ENCODE measurements at places on chromosomes 11 and 22.

GRCh38 chr11:69637198-69637940 is 3.6 kb upstream of the CCND1 start:
- no peak for ATAC-seq

- no peak for ATAC-seq
Observed at GRCh38 chr11:68028802-68029545, 1.5 kb upstream of the NDUFS8 start.

GRCh38 chr11:129375751-129376657 is at the start of gene BARX2:
Gene BARX2, plus strand, starts transcription at chr11:129375848. Its CDS starts 188 bp downstream, at chr11:129376036.
- peak; percentile 14 for ATAC-seq

GRCh38 chr22:19105867-19106802 is 16.1 kb downstream of the DGCR2 start:
- peak; percentile 65 for ATAC-seq

- no peak for ATAC-seq
Observed at GRCh38 chr22:31378123-31378522, 21.3 kb upstream of the DRG1 start.

GRCh38 chr22:23473901-23474300 is 106.2 kb downstream of the IGLL1 start:
- ATAC-seq, result no peak

- no peak for ATAC-seq
Observed at GRCh38 chr11:33443684-33444083, 186.5 kb downstream of the HIPK3 start.

DNA sequence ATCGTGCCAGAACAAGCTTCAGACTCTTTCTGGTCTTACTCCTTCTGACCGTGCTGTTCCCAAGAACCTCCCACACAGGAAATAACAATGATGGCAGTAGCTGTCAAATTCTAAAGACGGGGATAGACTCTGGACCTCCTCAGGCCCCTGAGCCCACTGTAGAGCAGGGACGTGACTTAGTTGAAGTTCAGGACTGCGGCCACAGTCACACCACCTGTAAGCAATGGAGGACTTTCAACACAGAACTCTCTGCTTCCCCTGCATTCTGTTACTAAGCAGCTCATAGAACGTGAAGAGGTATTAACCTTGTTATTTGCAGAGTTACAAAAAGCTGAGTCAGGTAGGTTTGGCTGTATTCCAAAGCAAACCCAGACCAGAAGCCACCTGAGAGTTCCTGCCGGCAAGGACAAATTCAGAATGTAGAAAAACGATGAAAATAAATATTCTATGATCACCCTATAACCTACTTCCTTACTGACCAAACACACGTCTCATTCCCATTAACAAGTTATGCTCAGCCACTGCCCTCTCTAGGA is 12.7 kb downstream of the TMEM45B start:
- peak; percentile 31 for ATAC-seq

GRCh38 chr11:76210931-76211851 is 4.9 kb upstream of the WNT11 start:
- no peak for ATAC-seq

GRCh38 chr11:75325713-75326438 is 25.6 kb downstream of the ARRB1 start:
- ATAC-seq, result peak; percentile 31

GRCh38 chr11:123570939-123571580 is 83.4 kb downstream of the SCN3B start:
- no peak for ATAC-seq

DNA sequence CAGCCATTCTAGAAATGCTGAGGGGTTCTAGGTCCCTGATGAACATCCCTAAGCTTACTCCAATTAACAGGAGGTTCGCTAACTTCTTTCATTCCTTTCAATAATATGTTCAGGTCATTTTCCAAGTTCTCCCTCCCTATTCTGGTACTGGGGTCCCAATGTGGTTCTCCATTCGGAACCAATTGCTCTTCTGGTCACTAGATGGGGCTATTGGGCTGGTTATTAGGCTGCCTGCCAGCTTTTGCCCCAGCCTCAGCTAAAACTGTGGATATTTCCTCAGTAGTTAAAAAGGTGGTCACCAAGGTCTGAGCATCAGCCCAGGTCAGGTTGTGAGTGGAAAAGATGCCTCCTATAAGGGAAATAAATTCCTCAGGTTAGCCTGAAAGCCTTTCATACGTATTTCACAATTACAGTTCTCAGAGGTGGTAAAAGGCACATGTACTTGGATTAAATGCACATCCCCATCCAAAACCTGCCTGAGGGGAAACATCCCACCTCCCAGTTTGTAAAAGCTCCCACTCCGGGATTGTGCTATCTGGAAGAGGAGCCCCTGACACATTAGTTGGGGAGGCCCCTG is 161.1 kb upstream of the CCDC179 start:
- ATAC-seq, result no peak

GRCh38 chr11:129374081-129374992 is 1.3 kb upstream of the BARX2 start:
- no peak for ATAC-seq

- no peak for ATAC-seq
Observed at GRCh38 chr11:33222052-33222750, 35.0 kb upstream of the HIPK3 start.

DNA sequence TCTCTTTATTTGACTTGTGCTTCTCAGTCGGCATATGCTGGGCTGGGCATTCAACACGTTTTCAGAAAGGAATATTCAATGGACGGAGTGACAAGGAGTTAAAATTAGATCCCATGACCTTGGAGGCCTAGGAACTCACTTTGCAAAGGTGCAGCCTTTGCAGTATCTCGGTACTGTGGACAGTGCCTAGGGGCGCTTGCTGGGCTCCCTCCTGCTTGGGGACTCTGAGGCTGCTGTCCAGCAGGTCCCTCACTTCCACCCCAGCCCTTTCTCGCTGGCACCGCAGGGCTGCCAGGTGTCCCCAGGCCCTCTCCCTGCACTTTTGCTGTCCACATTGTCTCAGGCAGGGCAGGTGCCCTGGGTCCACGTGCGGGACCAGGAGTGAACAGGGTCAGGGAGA is 255.5 kb upstream of the B3GAT1 start:
- ATAC-seq, result no peak

DNA sequence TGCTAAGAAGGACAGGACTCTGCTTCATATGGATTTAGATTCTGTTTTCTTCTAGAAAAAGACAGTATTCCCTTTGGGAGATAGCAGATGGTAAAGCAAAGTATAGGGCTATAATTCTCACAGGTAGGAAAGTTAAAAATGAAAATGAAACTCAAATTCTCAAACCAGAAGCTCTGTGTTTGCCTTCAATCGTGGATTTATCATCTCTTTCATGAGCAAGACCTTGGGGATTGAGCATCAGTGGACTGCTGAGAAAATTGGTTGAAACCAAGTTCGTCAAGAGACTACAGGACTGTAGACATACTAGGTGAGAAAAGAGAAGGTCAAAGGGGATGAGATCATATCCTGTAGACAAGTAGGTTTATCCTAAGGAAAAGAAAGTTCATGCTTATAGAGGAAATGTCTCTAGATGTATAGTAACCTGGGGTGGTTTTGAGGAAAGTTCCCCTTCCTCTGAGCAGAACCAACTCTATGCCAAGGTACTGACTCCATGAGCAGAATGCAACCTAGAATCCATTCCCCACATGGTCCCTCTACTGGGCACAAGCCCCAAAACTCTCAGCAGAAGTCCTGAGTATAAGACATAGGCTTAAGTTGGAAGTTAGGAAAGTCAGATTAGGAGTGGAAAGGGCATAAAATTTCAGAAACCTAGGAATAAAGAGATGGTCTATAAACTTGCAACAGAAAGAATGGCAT is 46.5 kb downstream of the SLC5A12 start:
- ATAC-seq, result peak; percentile 16

Measured in stimulated activated memory B cell treated with anti-CD40 and anti-IgM and Interleukin-4, amounts not matched to agents 10 μg/mL and 1 μg/mL and 100 μg/mL, for 72 hours (primary cell).